Heart left ventricle (tissue), 16 donors: ENCODE measurements at places on chromosomes 3 and 15. TPM values are rescaled to one million over a fixed set of nuclear protein-coding genes. Genes with fewer than 3 reads are reported as not detected.
A peak's percentile ranks its signal among the peaks of the same experiment; 100 is the strongest.

DNA sequence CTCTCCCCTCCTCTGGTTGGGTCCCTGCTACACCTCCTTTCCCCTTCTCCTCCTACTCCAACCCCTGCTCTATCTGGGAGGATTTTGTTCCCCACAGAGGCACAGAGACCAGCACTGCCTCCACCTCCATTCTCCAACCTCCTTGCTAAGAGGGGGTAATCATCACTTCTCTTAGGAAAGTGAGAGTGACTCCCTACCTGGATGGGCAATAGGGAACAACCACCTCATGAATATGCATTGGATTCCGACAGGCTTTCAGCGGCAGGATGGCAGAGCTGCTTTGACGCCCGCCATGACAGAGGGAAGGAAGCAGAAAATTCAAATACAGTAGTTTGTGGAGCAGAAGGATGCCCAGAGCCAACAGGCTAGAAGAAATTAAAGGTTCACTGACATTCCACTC is 614.8 kb upstream of the MDFIC2 start:
- H3K4me3 ChIP-seq = no peak overlapping the region
- no peaks in the 10 kb centered on the region for H3K27me3 ChIP-seq
- no peaks in the 10 kb centered on the region for H3K4me1 ChIP-seq

DNA sequence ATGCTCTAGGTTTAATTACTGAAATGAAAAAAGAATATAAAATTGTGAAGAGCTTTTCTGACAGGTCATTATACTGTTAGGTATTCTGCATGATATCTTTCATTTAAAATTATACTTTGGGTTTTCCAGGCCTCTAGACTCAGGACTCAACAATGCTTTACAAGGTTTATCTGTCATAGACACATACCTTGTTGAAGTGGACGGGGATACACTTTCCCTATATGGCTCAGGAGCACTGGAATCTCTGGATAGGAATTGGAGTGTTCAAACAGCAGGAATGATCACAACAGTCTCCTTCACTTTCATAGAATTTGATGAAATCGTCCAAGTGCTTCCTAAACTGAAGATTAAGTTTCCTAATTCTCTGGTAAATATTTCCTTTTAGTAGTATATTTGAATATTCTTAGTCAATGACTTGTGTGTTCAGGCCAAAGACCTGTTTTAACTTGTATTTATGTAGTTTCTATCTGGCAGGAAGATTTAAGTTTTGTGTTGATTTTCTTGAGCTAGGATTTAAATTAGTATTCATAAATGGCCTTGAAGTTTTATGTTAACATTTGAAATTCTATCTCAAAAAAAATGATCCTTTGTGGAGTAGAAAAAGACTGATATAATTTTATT is 106.9 kb upstream of the THSD4 start:
- H3K36me3 ChIP-seq = no peaks in the 10 kb centered on the region
- no peaks in the 10 kb centered on the region for H3K27me3 ChIP-seq
- H3K4me1 ChIP-seq = no peaks in the 10 kb centered on the region
- H3K27ac ChIP-seq = no peak overlapping the region
- peak overlapping the region; percentile 36 for H3K4me3 ChIP-seq

DNA sequence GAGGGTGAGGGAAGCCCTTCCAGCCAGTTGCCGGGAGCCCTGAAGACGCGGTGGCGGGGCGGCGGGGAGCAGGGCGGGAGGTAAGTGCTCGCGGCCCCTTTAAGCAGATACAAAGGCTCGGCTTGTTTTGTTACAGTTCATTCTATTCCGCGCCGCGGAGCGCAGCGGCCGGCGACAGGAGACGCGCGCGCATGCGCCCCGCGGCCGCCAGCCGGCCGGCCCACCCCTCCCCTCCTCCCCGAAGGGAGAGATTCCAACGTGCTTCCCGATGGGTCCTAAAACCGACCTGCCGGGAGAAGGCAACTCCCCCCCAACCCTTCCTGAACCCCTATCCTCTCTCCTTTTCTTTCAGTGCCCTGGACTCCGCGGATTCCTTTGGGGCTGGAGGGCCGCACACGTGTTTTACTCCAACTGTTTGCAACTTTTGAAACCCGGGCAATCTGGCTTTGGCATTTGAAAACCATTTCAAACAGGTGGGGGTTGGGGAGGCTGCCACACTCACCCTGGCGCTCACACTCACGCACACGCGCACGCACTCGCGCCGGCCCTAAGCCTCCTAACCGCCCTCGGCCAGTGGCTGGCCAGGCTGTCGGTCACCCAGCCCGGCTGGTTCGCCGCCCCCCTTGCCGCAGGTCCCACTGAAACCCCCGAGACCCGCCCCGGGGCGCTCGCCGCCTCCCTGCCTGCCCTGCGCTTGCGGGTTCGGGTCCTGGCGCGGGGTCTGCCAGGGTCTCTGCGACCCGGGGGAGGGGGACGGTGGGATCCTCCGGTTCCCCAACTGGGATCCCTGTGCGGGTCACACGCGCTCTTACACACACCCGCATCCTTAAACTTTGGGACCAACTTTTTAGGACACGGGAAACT is at the start of gene MAGI1:
Gene MAGI1 (minus strand): TSS at position 193 of the 864 bp plus-strand sequence. CDS start 610 bp downstream, outside the sequence.
- peak within 1 kb of the TSS; percentile 95 for H3K4me3 ChIP-seq
- peak; percentile 92 for DNase-seq
- H3K27ac ChIP-seq = peak within 1 kb of the TSS; percentile 95
- peaks cover 12% of the 10 kb centered on the region for H3K4me1 ChIP-seq
- H3K36me3 ChIP-seq = no peaks in the 10 kb centered on the region

DNA sequence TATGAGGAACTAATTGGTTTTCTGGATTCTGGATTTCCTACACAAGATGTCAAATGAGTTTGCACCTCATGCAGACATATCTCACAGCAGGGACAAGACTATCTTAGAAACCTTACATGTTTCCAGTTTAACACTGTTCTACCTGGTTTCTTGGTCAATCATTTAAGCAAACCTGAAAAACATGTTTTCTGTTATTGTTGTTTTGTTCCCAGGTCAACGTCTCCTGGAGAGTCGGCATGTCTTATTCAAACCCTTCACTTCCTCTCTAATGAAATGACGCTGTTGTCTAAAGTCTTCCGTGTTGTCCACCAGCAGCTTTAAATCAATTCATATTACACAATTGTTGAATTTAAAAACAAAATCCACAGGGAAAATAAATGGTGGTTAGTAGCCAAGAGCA is 150.9 kb downstream of the CNTN3 start:
- no peaks in the 10 kb centered on the region for H3K36me3 ChIP-seq
- no peaks in the 10 kb centered on the region for H3K27me3 ChIP-seq
- H3K4me3 ChIP-seq = no peak overlapping the region

DNA sequence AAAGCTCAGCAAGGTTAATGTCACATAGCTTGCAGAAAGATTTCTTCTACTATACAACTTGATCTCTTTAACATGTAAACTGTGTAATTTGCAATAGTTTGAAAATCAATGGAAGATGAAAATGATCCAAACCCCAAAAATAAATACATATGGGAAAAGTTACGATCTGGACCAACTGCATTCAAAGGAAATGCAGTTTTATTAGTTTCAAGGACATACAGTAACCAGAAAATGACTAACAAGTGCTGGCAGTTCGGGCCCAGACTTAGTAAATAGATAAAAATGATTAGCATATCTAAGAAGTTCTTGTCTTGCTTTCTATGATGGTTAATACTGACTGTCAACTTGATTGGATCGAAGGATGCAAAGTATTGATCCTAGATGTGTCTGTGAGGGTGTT is 37.3 kb upstream of the LEKR1 start:
- no peaks in the 10 kb centered on the region for H3K27me3 ChIP-seq
- H3K4me3 ChIP-seq = no peak overlapping the region

- H3K36me3 ChIP-seq = no peaks in the 10 kb centered on the region
- H3K27me3 ChIP-seq = no peaks in the 10 kb centered on the region
- no peak overlapping the region for H3K4me3 ChIP-seq
- no peak overlapping the region for H3K27ac ChIP-seq
These were observed 41.3 kb upstream of the CORO2B start for GRCh38 chr15:68537506-68537905.

DNA sequence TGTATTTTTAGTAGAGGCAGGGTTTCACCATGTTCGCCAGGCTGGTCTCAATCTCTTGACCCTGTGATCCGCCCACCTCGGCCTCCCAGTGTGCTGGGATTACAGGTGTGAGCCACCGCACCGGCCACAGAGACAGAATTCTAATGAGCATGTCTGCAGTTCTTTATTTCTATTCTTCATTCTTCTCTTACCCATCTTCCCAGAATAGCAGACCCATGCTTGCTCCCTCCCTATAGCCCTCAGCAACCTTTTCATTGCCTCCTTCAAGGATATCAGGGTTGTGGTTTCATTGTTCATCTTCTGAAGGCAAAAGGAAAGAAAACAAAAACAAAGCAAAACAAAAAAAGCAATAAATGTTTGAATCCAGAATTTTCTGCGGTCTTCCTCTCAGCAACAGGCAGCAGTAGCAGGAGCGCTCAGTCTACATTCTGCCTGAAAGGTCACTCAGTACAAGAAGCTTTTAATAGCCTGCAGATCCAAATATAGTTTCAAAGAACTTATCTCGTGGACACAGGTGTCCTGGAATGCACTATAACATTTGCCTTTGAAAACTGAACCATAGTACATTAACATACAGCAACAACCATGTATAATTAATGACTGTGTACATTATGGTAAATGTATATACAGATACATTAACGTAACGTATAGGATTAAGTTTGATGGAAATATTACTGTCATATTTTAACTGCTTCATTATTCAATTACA is at the start of gene SMCO1:
Gene SMCO1 (minus strand): TSS at position 434 of the 709 bp plus-strand sequence. CDS start 137 bp downstream, at position 297.
- peak within 1 kb of the TSS; percentile 93 for H3K27ac ChIP-seq
- H3K27me3 ChIP-seq = no peaks in the 10 kb centered on the region
- peaks cover 3% of the 10 kb centered on the region for H3K4me1 ChIP-seq
- DNase-seq = no peak

DNA sequence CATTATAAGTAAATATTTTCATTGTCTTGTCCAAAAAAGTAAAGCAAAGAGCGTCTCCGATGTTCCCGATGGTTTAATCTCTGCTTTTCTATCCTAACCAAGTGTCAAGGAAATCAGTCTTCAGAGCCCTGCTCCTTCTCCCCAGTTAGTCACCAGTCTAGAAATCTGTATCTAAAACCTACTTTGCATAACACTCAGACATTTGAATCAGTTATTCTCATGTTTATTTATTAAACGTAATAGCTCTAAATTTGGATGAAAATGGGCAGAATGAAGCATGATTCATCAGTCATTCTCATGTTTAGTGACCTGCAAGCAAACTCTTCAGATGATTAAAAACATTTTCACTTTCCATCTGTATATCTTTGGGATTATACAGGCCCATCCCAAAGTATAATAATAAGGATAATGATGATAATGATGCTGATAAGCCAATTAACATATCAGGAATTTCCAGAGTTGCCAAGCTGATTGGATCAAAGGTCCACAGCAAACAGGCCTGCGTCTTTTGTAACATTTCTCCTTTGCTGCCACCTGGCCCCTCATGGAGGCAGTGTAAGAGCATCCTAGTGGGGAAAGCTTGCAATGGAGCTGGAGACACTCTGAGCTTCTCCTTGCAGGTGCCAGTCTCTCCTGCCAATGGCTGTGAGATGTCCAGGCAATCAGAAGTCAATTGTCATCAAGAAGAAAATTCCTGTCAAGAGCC is 273.9 kb downstream of the IGSF11 start:
- no peak for DNase-seq
- H3K4me1 ChIP-seq = no peaks in the 10 kb centered on the region
- H3K27me3 ChIP-seq = no peaks in the 10 kb centered on the region

- no peaks in the 10 kb centered on the region for H3K36me3 ChIP-seq
- peaks cover 30% of the 10 kb centered on the region for H3K4me1 ChIP-seq
- H3K4me3 ChIP-seq = no peak overlapping the region
- no peak for DNase-seq
- H3K27me3 ChIP-seq = no peaks in the 10 kb centered on the region
These were observed 209.5 kb downstream of the MAGI1 start for GRCh38 chr3:65829228-65829627.

DNA sequence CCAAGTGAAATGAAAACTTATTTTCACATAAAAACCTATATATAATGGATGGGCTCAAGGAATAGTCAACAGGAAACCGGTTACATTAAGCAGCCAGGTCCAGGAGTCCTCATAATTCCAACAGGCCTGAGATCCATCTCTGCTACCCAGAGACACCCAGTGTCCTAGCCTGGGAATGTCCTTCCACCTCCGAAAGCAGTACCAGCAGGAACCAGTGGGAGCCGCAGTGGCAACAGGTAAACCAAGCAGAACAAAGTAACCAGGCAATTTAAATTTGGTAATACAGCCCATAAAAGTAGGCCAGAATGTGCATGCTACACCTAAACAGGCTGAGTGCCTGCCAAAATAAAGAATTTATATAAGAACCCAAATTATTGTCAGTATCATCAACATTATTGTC is 195.6 kb downstream of the ZBBX start:
- no peak for DNase-seq
- no peaks in the 10 kb centered on the region for H3K4me1 ChIP-seq
- H3K27me3 ChIP-seq = no peaks in the 10 kb centered on the region
- no peaks in the 10 kb centered on the region for H3K36me3 ChIP-seq
- H3K27ac ChIP-seq = no peak overlapping the region

DNA sequence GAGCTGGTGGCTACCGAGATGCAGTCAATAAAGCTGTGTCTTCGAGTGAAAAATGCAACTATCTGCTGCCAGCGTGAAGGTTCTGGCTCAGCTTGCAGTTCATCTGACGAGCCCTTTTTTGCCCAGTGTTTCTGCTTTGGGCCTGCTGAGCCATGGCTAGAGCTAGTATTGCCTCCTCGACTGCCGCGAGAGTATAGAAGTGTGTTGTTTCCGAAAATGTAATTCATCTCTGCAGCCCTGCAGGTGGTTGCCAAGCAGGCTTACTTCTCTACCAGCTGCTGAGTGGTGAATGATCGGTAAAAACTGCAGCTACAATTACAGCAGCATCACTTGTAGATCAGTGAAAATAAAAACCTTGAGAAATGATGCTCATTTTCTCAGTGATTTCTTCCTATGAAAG is 114.8 kb downstream of the DLG1 start:
- no peaks in the 10 kb centered on the region for H3K36me3 ChIP-seq
- no peaks in the 10 kb centered on the region for H3K27me3 ChIP-seq
- H3K27ac ChIP-seq = no peak overlapping the region
- no peak overlapping the region for H3K4me3 ChIP-seq
- DNase-seq = no peak
- H3K4me1 ChIP-seq = peaks cover 12% of the 10 kb centered on the region

GRCh38 chr3:47399531-47400270 is 18.9 kb downstream of the PTPN23 start:
- peaks cover 57% of the 10 kb centered on the region for H3K36me3 ChIP-seq
- no peak for DNase-seq
- no peak overlapping the region for H3K4me3 ChIP-seq
- H3K27ac ChIP-seq = no peak overlapping the region

The GOLGA6D gene
- not detected for total RNA-seq

The NAA50 gene
- total RNA-seq = 77.6 TPM

The FBXO40 gene
- total RNA-seq = 103 TPM

The JMJD7 gene
- total RNA-seq = 10.9 TPM

The GPR62 gene
- 0.22 TPM for total RNA-seq

The SH2D7 gene
- total RNA-seq = not detected

The EAF2 gene
- 3.7 TPM for total RNA-seq

The ST6GAL1 gene
- total RNA-seq = 69.4 TPM

The CLEC3B gene
- 73.6 TPM for total RNA-seq

The CYP11A1 gene
- 3.2 TPM for total RNA-seq

The H1-8 gene
- total RNA-seq = not detected

The SCN11A gene
- total RNA-seq = not detected

The STRC gene
- not detected for total RNA-seq

The NMB gene
- total RNA-seq = 1.8 TPM
